B cell (primary cell): ENCODE measurements at places on chromosomes 7 and 10.

DNA sequence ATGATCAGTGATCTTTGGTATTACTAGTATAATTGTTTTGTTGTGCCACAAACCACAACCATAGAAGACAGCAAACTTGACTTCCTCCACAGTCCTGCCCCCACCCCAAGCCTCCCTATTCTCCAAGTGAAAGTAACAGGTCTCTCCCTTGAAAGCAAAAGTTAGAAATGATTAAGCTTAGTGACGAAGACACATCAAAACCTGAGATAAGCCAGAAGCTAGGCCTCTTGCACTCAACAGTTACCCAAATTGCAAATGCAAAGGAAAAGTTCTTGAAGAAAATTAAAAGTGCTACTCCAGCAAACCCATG, 7.5 kb downstream of the SAR1A start:
- no peak for DNase-seq

DNA sequence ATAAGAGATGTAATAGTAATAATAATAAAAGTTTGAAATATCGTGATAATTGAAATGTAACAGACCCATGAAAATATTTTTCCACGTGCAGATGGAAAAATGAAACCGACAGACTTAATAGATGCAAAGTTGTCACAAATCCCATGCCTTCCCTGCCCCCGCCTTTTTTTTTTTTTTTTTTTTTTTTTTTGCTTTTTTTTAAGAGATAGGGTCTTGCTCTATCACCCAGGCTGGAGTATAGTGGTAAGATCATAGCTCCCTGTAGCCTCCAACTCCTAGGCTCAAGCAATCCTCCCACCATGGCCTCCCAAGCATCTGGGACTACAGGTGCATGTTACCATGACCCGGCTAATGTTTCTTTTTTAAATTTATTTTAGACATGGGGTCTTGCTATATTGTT, 80.5 kb downstream of the JMJD1C start:
- DNase-seq, result no peak

- no peak for DNase-seq
Measured at GRCh38 chr7:69800495-69800894, 202.2 kb downstream of the AUTS2 start.

GRCh38 chr7:47335557-47336471, 246.1 kb downstream of the TNS3 start:
- DNase-seq, result no peak

DNA sequence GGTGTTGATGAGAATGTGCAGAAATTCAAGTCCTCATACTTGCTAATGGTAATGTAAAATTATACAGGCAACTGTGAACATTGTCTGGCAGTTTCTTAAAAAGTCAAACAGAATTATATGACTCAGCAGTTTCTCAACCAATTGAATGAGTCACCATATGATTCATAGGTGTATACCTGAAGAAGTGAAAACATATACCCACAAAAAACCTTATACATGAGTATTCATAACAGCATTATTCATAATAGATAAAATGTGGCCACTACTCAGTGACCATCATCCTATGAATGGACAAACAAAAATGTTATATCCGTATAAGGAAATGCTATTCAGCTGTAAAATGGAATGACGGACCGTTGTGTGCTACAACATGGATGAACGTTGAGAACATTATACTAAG, 253.5 kb downstream of the MALRD1 start:
- no peak for DNase-seq

- no peak for DNase-seq
Measured at GRCh38 chr10:101856626-101857025, 13.0 kb upstream of the KCNIP2 start.

GRCh38 chr7:139639563-139639962, 116.1 kb downstream of the CLEC2L start:
- DNase-seq, result no peak
